GM12878 (cell line): ENCODE measurements at places on chromosomes 7 and 10. TPM values are rescaled to one million over a fixed set of nuclear protein-coding genes. Genes with fewer than 3 reads are reported as not detected.

TMEM176A gene
- not detected in 2 replicates for total RNA-seq

PTF1A gene
- not detected in 2 replicates for total RNA-seq

BLNK gene
- total RNA-seq: 103 and 107 TPM in 2 replicates

ZNF727 gene
- total RNA-seq: not detected in 2 replicates

DNA sequence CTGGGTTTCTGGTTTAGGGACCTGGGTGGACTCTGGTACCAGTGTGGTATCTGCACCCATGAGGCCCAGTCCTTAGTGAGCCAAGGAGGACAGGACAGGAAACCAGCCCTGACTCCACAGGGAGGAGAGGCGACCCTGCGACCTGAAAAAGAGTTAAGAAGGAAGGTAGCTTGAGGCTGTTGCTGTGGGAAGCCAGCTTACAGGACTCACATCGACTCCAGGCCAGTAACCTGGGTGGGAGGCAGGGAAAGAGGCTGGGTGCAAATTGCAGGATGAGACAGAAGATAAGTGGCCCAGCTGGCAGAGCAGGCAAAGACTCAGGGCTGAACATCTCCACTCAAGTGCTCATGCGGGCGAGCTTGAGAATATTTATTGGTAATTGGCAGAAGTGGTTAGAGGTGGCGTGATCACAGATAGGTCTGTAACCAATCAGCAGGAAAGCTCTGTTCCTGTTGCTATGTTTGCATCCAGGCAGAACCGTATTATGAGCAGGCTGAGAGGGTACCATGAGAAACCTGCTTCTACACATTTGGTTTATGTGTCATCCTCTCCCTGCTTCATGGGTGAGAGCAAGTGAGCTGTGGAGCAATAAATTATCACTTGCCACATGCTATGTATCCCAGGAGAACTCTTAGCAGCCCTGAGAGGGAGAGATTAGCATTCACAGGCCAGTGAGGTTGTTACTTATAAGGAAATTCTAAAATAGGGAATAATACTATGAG lies 11.0 kb downstream of the TLL2 start:
- DNase-seq: no peak

DNA sequence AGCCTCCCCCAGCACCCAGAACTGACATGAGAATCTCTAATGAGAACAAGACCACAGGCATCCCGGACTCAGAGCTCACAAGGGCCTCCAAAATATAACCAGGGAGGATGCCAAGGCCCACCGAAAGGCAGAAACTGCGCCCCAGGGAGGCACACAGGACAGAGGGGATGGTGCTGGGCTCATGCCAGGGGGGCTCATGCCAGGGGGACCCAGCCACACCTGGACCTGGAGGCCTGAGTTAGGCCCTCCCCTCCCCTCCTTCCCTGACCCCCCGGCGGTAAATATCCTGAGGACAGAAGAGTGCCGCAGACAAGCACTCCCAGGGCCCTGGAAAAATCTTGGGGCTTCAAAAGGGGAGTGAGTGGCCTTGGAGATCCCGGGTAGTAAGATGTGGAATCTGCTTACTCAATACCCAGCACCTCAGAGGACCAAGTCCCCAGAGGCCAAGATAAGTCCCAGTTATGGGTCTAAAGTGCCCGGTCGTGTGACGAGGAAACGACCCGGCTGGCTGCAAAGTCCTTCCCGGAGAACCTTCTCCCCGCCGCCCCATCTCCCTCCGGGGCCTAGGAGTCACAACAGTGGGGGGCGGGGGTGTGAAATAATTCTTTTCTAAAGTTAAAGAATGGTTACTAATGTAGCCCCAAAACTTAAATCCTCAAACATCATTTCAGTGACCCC lies 11.9 kb downstream of the PDGFA start:
- DNase-seq: no peak

- DNase-seq: no peak
Measured at GRCh38 chr7:29202651-29203069, 8.1 kb downstream of the CHN2 start.

DNA sequence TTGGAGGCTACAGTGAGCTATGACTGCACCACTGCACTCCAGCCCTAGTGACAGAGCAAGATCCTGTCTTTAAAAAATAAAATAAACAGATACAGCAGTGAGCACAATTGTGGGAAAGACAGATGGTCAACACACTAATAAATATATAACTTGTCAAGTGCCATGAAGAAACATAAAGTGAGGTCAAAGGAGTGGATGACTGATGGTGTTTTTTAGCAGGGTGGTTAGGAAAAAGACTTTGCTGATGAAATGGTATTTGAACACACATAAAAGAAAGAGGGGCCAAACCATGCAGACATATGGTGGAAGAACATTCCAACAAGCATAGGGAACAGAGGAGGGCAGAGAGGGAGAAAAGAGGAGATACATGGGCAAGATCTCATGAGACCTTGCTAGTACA lies 392.7 kb upstream of the AUTS2 start:
- no peak for DNase-seq

- DNase-seq: no peak
Measured at GRCh38 chr10:1366811-1367425, 310.7 kb downstream of the WDR37 start.

DNA sequence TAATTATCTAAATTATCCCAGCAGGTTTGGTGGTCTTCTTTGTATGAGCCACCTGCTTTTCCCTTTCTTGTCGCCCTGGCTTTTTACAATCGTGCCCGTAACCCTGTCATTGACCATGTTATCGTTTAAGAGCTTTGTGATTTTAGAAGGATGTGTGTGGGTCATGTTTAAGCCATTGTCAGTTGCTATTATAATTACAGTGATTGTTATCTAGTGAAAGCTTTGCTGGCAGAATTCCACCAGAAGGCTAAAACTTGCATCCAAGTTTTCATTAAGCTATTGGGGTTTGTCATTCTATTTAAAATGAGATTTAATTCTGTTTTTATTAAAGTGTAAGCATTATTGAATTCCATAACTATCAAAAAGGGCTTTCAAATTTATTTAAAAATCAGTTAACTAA lies 354.2 kb upstream of the TMEM229A start:
- DNase-seq: no peak

DNA sequence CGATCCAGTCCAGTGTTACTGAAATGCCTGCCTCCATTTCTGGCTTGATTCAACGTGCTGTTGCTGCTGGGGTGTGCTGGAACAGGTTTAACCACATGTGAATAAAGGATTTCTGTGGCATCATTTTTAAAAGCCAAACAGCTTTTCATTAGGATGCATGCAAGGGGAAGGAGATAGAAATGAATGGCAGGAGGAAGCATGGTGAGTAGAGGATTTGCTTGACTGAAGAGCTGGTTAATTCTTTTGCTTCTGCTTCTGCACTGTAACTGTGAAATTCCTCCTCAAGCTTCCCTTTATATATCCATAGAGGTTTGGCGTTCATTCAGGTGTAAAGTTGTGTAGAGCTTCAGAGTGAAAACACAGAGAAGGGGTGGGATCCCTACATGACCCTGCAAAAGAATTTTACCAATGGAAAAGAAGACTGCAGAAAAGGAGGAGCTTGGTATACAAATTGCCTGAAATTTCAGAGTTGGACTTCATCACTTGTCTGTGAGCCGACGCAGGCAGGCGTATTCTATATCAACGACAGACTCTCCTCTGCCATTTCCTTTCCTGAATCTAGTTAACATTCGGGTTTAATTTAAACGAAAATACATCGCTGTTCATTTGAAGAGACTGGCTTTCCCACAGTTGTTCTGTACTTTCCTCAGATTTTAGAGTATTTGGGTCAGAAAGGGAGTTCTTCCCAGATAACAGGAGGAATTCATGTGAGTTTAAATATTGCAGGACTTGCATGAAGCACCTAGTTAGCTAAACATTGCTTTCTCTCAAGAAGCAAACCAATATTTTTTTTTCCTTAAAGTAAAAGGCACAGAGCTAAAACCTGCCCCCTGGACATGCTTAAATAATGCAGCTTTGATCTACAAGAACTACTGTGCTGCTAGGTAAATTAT lies at the start of gene SOSTDC1:
Gene SOSTDC1 (minus strand): TSS at position 270 of the 893 bp plus-strand sequence. CDS start 70 bp downstream, at position 200.
- DNase-seq: no peak

DNA sequence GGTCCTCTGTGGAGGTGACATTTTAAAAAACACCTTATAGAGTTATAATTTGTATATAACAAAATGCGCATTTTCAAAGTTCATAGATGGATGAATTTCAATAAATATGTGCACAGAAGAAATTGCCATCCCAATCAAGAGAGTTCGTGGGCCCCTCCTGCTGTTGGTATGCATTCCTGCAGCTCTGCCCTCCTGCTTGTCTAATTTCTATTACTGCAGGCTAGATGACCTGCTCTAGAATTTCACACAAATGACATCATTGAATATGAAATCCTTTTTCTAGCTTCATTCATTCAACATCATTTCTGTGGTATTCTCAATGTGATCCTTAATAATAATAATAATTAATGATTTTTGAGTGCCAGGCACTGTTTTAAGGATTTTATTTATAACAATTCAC lies 348.2 kb downstream of the SDK1 start:
- no peak for DNase-seq

- no peak for DNase-seq
Measured at GRCh38 chr10:117130862-117131375, 7.2 kb downstream of the VAX1 start.

DNA sequence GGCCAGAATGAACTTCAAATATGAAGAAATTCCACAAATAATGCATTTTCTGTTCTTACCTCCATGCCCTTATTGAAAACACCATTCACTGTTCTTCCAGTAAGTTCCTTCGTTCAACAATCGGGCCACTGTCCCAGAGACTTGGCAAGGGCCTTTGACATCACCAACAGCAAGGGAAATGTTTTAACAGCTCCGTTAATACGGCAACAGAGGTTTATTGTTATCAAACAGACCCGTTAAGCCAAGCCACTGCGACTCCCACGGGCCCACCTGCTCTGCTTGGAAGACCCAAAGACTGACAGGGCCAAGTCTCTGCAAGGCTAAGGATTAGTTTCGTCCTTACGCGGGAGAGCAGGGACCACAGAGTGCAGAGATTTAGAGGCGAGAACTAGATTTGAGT lies 43.4 kb upstream of the LYZL1 start:
- DNase-seq: no peak

- no peak for DNase-seq
Measured at GRCh38 chr10:86110156-86110786, 256.3 kb downstream of the GRID1 start.

- DNase-seq: no peak
Measured at GRCh38 chr10:99760321-99760720, 22.1 kb upstream of the ABCC2 start.

- DNase-seq: no peak
Measured at GRCh38 chr10:127318396-127318795, 122.0 kb upstream of the INSYN2A start.

DNA sequence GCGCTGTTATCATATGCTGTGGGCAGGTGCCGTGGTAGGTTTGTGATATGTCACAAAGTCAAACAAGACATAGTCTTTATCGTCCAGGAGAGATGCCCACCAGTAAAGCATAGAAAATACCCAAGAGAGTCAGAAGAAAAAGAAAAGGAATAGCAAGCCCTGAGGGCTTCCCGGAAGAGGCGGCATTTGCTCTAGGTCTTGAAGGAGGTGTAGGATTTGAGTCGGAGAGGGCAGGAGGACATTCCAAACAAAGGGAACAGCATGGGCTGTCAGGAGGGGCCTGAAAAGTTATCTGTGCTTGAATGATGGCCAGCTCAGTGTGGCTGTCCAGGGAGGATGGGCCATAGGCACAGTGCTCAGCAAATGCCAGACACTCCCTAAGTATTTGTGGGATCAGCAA lies 42.2 kb downstream of the COL13A1 start:
- no peak for DNase-seq

DNA sequence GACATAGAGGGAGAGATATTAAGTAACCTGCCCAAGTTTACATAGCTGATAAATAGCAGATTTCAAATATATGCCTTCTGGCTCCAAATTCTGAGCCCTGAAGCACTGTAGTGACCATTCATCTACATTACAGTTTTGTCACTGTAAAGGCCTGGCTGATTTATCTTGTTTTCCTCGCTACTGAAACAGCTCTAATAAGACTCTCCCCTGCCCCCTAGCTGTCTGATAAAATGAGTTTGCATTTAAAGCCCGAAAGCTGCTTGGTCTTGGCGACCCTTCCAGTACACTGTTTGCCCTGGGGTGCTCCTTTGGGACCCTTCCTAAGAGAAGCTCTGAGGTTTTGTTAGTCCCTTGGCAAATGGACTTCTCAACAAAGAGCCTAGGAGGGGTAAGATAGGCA lies 59.7 kb upstream of the RAB11FIP2 start:
- DNase-seq: no peak

DNA sequence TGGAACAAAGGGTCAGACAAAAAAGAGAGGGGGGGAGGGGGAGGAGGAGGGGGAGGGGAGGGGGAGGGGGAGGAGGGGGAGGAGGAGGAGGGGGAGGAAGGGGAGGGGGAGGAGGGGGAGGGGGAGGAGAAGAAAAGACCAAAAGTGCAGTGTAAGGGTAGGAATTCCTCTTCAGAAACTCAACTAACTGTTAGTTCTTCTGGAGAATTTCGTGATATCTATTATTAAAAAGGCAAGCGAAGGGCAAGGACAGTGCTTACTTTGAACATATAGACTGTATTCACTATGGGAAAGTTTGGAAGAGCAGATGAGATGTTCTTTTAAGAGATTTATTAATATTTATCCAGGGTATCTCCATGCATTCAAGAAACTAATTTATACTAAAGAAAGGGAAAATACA lies 258.1 kb downstream of the CACNA2D1 start:
- no peak for DNase-seq

- no peak for DNase-seq
Measured at GRCh38 chr7:101436221-101436735, 73.6 kb downstream of the COL26A1 start.

- DNase-seq: no peak
Measured at GRCh38 chr7:116337800-116338199, 127.5 kb downstream of the TES start.

- no peak for DNase-seq
Measured at GRCh38 chr7:52639981-52640380, 395.5 kb upstream of the POM121L12 start.

GRCh38 chr10:131849591-131850382 lies 51.0 kb upstream of the PPP2R2D start:
- DNase-seq: no peak

DNA sequence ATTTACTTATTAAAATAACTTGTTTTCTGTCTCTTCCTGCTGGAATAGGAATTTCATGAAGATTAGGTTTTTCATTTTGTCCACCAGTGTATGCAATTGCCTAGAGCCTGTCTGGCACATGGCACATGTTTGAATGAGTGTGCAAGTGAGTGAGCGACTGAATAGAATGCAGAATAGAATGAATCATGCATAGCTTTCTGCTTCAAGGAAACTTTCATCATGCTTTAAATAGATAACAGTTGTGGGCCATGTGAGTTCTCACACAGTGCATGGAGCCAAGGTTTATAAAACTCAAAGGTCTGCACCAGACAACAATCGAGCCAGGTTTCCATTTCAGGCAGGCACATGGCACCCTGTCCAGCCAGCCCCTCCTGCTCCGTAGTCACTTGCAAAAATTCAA lies 74.2 kb upstream of the HECW1 start:
- DNase-seq: no peak

DNA sequence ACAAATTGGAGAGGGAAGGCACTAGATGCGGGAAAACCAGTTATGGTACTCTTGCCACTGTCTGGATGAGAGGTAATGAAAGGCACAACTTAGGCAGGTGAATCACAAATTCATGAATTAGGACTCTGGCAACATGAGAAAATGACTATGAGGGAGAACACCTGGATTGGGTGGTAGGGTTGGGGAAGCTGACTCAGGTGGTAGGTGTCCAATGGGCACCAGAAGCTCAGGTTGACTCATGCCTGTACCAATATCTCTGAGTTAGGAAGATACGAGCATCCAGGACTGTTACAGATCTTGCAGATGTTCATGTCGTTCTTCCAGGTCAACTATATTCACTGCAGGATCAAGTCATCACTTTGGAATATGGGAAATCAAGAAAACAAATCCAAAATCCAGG lies 56.7 kb downstream of the NPY start:
- no peak for DNase-seq

GRCh38 chr10:17256051-17256450 lies 28.0 kb downstream of the VIM start:
- no peak for DNase-seq
